ENCODE measurements at places on chromosomes 5 and 9.

DNA sequence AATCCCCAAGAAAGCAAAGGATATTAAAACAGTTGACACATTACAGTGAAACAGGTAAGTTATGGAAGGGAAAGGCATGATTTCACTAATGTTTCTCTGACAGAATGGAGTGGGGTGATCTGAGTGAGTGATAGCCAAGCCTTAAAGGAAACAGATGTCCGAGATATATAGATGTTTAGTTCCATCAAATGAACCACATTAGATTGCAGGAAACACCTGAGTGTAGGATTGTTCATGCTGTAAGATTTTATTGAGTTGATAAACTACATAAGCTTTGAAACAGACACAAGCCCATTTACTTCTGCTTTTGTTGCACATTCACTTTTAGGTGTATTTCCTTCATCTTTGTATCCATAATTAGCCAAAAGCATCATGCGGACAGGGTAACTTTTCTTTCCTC lies 167.1 kb upstream of the PPP1R2B start:
- no peak for DNase-seq

DNA sequence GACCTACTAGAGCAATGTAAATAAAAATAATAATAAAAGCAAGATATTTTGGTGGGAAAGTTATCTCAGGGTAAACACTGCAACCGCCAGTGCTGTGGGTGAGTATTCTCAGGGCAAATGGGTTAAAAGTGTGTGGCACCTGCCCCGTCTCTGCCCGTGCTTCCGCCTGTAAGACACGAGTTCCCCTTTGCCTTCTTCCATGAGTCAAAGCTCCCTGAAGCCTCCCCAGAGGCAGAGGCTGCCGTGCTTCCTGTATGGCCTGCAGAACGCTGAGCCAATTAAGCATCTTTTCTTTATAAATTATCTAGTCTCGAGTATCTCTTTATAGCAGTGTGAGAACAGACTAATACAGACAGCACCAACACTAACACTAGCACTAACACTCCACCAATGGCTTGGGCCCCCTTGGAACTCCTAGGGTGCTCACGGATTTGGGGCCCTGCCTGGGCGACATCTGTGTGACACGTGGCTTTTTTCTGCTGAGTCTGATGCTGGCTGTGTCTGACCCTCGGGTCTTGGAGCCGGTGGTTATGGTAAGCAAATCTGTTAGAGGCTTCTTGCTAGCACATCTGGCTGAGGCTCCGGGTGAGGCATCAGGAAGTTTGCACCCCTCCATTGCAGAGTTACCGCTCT lies 10.6 kb downstream of the PLEKHG4B start:
- no peak for DNase-seq

DNA sequence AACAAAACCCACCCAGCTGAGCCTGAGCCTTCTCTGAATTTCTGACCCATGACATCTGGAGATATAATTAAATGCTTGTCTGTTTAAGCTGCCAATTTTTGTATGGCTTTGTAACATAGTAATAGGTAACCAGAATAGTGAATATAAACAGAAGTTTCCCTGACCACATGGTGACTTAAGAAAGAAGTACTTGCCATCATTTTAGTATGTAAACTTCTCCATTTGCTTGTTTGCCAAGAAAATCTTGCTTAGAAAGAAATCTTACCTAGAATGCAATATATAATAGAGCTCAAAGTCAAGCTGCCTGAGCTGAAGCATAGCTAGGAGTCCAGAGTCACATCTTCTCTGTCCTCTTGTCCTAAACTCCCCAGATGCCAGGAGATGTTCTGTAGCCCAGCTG lies 117.0 kb downstream of the PCSK1 start:
- DNase-seq: no peak

- DNase-seq: no peak
Observed at GRCh38 chr5:179413711-179414458, 68.6 kb upstream of the ADAMTS2 start.

GRCh38 chr5:143435210-143435657 lies 31.7 kb upstream of the NR3C1 start:
- DNase-seq: no peak

DNA sequence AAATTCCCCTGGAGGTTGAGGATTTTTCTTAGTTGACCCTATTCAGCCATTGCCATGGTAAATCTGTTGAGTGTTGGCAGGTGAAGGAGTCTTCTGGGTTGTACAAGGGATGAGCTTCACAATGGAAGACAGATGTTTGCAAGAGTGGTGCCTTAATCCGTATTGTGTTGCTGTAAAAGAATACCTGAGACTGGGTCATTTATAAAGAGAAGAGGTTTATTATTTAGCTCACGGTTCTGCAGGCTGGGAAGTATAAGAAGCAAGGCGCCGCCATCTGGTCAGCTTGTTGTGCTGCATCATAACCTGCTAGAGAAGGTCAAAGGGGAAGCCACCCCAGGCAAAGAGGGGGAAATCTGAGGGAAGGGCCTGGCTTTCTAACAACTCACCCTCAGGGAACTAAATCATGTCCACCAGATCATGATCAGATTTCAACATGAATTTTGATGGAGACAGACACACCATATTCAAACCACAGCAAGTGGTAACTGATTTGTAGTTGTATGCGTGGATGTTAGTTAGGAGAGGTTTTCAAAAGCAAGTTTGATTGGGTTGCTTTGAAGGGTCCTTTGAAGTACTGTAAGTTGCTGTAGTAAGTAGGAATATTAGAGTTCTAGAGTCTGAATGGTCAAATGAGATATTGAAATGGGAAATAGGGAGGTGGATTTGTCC lies 2.5 kb downstream of the TNPO1 start:
- DNase-seq: peak; percentile 27

DNA sequence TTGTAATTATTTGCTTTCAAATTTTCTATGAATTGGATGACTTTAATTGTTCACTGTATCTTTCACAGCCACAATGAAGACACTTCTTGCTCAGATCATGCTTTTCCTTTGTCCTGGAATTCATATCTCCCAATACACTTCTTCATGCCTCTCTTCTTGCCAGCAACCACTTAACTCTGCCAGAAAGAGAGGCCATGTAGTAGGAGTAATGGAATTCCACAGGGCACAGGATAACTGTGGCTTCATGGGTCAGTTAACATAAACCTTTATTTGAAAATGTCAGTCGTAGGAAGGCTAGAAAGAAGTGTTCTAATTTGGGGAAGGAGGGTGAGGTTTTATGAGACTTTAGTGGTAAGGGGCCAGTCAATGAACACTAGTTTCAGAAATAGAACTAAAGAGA lies 190.3 kb downstream of the TMEM167A start:
- no peak for DNase-seq

DNA sequence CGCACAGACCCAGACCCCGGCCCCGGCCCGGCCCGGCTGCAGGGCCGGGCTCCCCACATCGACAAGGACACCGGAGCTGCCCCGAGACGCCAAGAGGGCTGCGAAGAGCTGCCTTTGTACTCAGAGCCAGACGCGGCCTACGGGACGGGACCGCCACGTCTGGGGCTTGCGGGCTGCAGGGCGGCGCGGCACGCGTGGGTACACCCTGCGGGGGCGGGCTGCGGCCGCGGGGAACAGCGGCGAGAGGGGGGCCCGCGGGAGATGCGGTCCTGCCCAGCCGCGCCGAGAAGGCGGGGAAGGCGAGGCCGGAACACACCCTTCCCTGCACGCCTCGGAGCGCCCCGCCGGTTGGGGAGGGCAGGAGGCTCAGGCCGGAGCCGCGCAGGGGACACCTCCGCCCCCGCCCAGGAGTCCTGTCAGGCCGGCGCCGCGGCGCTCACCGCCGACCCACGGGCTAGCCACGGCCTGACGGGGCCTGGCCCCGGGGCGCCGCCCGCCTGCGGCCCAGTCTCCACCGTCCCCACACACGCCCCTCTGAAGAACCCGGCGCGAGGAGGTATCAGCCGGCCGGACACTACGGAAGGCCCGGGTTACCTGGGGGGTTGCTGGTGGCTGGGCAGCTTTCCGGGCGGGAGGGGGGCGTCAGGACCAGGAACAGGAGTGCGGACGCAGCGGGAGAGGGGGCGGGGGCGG lies 478 bp downstream of the RAB14 start:
- peak; percentile 42 for DNase-seq

DNA sequence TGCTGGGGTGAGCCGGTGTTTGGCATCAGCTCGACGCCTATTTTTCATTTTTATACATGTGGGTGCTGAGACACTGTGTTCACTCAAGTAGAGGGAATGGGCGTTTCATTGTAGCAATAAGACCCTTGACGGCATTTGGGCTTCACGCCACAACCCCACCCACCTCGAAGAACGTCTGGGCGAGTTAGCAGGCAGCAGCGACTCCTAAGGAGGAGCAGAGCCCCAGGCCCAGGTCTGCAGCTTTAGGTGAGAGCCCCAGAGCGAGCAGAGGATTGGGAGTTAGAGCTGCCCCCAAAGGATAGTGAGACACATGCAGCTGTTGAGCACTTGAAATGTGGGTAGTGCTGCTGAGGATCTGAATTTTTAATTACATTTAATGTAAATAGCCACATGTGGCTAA lies 1.6 kb upstream of the ZFP62 start:
- DNase-seq: no peak

- DNase-seq: no peak
Observed at GRCh38 chr5:146840016-146840415, 38.5 kb downstream of the PPP2R2B start.

DNA sequence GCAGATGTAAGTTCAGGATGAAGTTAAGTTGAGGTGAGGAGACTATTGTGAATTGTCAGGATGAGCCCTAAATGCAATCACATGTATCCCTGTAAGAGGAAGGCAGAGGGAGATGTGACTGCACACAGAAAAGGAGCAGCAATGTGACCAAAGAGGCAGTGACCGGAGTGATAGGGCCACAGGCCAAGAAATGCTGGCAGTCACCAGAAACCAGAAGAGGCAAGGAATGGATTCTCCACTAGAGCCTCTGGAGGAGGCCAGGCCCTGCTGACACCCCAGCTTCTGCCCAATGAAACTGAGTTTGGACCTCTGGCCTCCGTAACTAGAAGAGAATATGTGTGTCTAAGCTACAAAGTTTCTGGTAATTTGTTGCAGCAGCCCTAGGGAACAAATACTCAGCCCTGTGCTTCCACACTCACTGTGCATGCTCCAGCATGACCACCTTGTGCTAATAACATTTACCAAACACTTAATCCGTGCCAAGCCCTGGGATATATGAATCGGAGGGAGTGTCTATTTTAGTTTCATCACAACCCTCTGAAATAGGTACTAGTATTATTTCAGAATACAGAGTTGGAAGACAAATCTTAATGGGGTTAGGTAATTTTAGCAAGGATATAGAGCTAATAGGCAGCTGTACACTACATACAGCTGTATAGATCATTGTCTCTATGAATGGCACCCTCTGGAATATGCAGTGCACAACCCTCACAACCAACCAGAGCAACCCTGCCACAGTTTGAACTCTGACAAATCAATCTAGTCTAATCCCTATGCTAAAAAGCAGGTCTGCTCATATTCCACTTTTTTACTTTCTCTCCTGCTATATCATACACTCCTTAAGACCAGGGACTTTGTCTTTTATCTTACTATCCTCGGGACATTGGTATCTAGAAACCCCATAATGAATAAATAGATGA lies 7.8 kb upstream of the GPX8 start:
- DNase-seq: no peak

- no peak for DNase-seq
Observed at GRCh38 chr5:107518190-107518589, 152.5 kb downstream of the EFNA5 start.
